ENCODE measurements at places on chromosomes 16 and 17. TPM values are rescaled to one million over a fixed set of nuclear protein-coding genes. Genes with fewer than 3 reads are reported as not detected.

The TAC4 gene
- not detected for total RNA-seq

The CCDC144A gene
- total RNA-seq: 0.41 TPM

The CCL3 gene
- total RNA-seq: 9.1 TPM

The RNPS1 gene
- total RNA-seq: 105 TPM

The UTS2R gene
- total RNA-seq: not detected

The DCTPP1 gene
- 13.9 TPM for total RNA-seq

DNA sequence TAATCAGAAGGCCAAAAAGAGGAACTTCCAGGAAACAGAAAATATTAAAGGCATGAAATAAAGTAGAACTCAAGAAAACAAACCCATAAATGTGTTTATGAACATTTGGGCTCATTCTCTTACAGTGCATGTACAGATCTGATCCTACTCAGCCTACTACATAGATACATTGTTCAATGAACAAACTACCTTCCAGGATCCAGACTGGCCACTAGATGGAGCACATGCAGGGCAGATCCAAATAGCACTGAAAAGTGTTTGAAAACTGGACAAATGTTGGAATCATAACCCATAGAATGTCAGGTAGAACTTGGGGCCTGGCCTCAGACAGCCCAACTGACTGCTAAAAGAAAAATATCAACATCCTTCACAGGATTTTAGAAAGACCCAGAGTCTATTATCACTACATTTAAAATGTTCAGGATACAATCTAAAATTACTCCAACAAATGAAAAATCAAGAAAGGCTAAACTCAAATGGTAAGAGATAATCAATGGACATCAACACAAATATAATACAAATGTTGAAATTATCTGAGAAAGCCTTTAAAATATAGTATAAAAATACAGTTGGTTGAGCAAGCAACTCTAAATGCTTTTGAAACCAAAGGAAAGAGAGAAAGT is 122.4 kb upstream of the NUDT7 start:
- DNase-seq: peak; percentile 21
- H3K4me1 ChIP-seq: no peaks in the 10 kb centered on the region
- no peaks in the 10 kb centered on the region for H3K27me3 ChIP-seq
- H3K4me3 ChIP-seq: no peak overlapping the region
- no peaks in the 10 kb centered on the region for H3K36me3 ChIP-seq

DNA sequence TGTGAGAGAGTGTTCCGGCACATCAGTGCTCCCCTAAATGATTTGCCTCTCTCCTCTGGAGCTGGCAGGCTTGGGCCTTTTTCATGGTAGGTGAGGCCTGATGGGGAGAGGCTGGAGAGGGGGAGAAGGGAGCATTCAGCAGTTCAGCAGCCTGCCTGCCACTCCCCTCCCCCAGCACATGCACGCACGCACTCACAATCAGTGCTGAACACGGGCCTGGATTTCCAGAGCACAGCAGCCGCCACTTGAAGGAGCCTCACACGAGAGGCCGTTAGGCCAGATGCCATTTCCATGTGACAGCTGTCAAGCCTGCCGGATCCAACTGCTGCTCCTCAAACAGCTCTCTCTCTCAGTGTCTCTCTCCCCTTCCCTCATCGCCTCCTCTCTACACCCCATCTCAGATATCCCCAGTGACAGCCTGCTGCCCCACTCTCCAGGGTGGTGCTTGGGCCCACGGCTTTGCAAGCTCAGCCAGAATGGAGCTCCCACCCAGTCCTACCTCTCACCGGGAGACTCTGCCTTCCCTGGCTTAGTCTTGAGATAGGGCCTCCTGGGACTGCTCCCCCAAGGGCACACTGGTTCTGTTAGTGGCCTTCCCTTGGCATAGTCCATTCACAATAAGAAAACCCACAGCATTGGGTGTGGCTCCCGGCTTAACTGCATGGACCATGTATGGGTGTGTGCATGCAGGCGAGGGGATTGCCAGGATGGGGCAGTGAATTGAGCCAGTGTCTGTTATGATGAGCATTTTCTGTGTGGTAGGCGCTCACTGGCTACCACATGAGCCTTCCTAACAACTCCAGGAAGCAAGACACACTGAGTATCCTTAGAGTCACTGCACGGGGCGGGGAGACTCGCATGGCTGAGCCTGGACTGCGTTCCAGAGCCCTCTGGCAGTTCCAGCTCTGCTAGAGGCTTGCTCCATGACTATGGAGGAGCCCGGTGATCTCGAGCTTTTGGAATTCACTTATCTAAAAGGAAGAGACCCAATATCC is 226.2 kb downstream of the CCDC182 start:
- H3K4me1 ChIP-seq: peaks cover 16% of the 10 kb centered on the region
- H3K4me3 ChIP-seq: no peak overlapping the region
- H3K27ac ChIP-seq: no peak overlapping the region
- no peak for DNase-seq

- no peaks in the 10 kb centered on the region for H3K27me3 ChIP-seq
- no peaks in the 10 kb centered on the region for H3K4me1 ChIP-seq
- H3K36me3 ChIP-seq: no peaks in the 10 kb centered on the region
- no peak for DNase-seq
- H3K27ac ChIP-seq: no peak overlapping the region
These were observed 26.2 kb downstream of the SLC39A11 start for GRCh38 chr17:73066148-73066884.

DNA sequence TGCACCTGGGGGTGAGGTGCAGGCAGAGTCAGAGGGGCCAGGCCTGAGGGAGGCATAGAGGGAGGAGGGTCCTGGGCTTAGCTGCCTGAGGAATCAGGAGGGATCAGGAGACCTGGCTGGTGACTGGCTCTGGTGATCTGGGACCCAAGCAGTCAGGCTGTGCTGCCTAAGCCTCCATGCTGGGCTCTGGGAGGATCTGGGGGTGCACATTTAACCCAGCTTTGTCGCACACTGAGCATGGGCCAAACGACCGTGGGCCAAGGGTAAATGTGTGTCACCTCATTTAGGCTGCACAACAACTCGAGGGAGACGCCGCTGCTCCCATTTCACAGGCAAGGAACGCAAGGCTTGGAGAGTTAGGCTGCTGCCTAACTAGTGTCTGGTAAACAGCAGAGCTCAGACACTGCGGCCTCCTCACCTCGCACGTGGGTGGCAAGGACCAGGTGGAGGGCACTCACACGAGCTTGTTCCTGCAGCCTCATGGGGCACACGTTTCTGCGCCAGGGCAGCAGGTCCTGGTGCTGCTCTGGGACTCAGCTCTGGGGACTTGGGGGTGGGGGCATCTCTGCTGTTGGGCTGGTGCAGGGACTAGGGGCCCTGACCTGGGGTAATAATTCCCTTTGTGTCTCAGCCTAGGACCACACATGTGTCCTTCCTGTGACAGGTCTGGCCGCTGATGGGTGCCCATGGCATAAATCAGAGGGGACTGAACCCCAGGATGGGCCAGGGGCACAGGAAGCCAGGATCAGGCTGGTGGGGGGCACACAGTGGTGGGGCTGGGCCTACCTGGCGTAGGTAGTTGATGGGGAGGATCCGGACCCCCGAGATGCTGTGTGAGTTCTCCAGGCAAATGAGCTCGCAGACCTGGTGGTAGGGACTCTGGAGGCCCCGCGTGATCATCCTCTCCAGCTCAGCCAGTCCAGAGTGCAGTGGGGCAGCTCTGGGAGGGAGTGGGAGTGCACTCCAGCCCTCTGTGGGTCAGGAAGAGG is 18.7 kb downstream of the TMEM235 start:
- no peaks in the 10 kb centered on the region for H3K27me3 ChIP-seq
- no peak for DNase-seq
- H3K36me3 ChIP-seq: no peaks in the 10 kb centered on the region
- H3K27ac ChIP-seq: peak overlapping the region; percentile 84

DNA sequence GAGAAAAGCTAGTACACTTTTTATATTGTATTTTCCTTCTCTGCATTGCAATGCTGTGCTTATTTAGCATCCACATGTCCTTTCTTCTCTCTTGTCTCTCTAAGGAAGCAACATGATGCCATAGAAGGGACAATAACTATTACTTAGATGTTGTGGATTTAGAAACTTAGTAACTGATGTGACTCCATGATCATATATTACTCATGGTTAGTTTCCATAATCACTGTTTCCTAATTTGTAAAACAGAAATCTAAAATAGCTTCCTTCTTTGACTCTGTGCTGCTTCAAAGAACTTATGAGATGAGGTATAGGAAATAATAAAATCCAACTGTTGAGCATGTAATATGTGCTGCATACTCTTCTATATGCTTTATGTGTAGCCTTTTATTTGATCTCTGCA is 6.6 kb upstream of the ABCA5 start:
- no peak overlapping the region for H3K27ac ChIP-seq
- DNase-seq: no peak
- no peaks in the 10 kb centered on the region for H3K4me1 ChIP-seq
- no peaks in the 10 kb centered on the region for H3K36me3 ChIP-seq
- no peak overlapping the region for H3K4me3 ChIP-seq

DNA sequence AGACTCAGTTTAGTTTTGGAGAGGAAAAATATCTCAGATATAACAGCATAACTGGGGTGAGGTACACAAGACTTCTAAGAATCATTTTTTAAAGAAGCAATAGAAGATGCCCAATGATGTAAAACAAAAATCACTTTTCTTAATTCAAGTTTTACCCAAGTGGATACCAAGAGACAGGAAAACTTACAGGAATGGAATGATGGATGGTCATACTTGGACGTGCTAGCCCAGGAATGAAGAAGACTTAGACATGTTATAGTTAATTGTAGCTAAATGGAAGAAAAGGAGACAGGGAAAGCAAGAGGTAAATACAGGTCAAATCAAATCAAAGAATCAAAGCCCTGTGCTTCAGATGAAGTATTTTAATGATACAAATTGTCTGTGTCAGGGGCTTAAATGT is 312.7 kb upstream of the KCNJ16 start:
- no peak overlapping the region for H3K4me3 ChIP-seq
- no peaks in the 10 kb centered on the region for H3K36me3 ChIP-seq
- H3K27ac ChIP-seq: no peak overlapping the region
- DNase-seq: no peak
- no peaks in the 10 kb centered on the region for H3K27me3 ChIP-seq

DNA sequence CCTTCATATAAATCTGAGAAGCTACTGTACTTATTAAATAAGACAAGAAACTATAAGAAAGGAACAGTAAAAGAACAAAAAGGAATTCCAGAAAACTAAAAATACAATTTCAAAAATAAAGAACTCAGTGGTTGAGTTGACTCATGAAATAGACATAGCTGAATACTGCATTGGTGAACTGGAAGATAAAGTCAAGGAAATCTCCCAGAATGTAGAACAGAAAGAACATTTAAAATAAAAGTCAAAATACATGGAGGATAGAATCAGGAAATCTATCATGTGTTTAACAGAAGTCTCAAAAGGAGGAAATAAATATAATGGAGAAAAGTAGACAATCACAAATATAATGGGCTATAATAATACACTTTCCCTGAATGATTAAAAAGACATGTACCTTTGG is 136.4 kb upstream of the PMFBP1 start:
- H3K36me3 ChIP-seq: no peaks in the 10 kb centered on the region
- no peak overlapping the region for H3K27ac ChIP-seq

All from adrenal gland (tissue), 19 donors.